Islet precursor cell (in vitro differentiated cells): ENCODE measurements at places on chromosomes 1 and 21.

DNA sequence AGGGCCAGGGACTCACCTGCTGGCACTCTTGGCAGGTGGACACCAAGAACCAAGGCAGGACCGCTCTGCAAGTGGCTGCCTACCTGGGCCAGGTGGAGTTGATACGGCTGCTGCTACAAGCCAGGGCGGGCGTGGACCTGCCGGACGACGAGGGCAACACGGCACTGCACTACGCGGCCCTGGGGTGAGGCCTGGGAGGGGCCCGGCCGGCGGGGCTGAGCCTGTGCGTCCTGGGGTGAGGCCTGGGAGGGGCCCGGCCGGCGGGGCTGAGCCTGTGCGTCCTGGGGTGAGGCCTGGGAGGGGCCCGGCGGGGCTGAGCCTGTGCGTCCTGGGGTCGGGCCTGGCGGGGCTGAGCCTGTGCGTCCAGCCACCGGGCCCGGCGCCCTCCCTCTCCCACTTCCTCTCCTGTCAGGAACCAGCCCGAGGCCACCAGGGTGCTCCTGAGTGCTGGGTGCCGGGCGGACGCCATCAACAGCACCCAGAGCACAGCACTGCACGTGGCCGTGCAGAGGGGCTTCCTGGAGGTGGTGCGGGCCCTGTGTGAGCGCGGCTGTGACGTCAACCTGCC is 4.6 kb upstream of the MMP23B start:
- DNase-seq: no peak

DNA sequence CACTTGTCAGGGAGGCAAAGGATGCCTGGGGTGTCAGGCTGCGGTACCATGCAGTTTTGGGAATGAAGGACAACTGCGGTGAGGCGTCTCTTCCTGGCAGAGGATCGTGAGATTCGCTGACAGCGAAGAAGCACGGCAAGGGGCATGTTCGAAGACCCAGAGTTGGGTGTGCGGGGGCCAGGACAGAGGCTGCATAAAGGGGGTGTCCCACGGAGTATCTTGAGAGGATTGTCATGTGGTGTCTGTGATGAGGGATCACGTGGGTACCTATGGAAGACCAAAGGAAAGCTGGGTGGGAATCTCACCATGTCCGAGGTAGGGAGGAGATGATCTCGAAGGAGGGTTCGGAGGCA is 372 bp downstream of the SLC25A44 start:
- no peak for DNase-seq

- no peak for DNase-seq
These were observed 136.9 kb downstream of the DUSP10 start for GRCh38 chr1:221604948-221605347.

DNA sequence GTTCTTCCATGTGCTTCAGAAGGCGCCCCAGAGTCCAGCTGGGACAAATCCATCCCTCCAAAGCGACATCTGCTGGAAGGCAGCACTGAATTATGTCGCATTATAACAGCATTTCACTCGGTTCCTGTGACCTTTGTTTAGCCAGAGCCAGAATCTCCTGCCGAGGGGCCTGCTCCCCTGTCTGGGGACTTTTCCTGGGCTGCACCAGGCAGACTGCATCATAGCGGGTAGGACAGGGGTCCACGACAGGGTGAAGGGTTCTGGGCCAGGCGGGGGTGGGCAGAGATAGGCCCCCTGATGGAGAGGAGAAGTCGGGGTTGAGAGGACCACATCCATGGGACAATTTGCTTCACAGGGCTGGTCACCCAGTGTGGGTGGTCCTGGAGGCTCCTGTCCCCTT is 276.9 kb downstream of the MATN1 start:
- peak; percentile 32 for DNase-seq

DNA sequence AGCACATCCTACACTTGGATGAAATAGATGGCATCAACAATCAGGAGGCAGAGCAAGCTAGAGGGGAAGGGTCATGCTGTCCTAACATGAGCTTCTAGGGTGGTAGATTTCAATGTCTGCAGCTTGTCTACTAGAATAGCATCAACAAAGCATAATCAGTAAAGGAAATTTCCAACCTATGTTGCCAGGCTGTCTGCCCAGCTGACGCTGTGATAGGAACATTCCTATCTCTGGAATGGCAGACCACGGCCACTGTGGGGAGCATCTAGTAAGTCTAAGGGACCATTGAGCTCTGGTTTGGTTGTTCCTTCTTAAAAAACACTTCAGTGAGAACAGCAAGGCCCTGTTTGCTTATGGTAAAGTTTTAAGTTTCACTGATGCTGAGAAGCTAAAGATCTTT is 206.8 kb downstream of the PAPPA2 start:
- no peak for DNase-seq

DNA sequence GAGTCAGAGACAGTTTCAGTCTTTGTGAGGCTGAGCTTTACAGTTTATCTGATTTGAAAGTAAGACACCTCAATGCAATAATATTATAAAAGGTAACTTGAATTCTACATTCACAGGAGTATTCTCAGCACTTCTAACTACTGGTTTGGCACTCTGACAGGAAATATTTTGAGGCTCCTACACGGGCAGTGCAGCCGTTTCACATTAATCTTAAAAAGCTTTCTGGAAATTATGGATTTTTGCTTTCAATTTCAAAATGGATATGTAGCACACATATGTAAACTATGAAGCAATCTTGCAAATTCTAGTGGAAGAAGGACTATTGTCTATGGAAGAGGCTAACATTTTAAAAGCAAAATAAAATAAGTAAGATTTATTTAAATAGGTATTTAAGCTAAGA is 262.9 kb upstream of the SNX7 start:
- no peak for DNase-seq
